Nucleus accumbens (tissue), 56 donors: ENCODE measurements at places on chromosomes 6 and 20.
A peak's percentile ranks its signal among the peaks of the same experiment; 100 is the strongest.

GRCh38 chr6:88266126-88266525 lies 100.0 kb upstream of the CNR1 start:
- DNase-seq: no peak

DNA sequence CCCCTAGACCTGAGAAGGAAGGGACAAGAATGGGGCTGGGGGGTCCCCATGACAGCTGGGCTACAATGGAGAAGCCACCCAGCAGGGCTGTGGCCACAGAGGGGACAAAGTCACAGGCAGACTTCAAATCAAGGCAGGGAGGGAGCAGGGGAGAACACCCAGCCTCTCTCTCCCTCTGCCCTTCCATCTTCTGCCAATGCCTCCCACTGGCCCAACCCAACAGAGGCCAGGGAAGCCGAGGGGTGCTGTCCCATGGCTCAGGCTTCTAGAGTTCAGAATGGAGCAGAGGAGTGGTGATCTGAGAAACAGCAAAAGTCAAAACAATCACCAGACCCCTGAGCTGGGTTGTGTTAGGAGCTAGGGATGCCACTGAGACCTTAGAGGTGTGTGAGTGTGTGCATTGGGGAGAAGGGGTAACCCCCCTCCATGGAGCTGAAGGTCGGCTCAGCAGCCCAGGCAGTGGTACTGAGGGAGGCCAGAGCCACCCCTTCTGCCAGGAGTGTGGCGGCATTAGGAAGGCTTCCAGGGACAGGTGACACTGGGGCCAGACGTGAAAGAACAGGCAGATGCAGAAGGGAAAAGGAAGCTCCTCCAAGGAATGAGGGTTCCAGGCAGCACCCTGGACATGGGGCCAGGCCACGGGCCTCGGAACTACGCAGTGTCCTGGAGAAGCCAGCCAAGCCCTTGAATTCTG lies 12.0 kb downstream of the GLP1R start:
- DNase-seq: no peak

GRCh38 chr20:58959652-58960051 lies 21.4 kb upstream of the NELFCD start:
- DNase-seq: no peak

DNA sequence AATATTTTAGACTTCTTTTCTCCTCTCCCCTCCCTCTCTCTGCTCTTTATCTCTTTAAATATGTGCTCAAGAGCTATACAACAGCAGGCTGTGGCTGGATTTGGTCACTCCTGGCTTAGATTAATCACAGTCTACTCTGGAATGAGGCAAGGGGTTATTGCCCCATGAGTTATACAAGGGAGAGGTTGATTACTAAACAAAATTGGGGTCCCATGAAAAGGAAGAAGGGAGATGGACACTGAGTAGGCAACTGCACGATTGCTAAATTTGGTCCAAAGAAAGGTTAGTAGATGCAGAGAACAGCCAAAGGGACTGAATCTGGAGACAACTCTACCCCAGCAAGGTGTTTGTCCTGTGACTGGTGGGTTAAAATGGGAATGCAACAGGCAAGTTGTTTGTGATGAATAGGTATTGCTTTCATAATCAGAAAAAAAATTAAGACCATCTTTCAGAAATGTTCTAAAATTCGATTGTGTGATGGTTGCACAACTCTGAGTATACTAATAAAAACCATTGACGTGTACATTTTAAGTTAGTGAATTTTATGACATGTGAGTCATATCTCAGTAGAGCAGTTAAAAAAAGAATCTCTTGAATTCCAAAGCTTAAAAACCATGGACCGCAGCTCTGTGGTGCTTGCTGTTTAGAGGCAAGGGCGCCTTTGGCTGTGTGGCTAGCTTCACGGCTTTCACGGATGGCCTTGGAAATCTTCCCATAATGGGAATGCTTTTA lies 57.1 kb downstream of the KIZ start:
- no peak for DNase-seq

DNA sequence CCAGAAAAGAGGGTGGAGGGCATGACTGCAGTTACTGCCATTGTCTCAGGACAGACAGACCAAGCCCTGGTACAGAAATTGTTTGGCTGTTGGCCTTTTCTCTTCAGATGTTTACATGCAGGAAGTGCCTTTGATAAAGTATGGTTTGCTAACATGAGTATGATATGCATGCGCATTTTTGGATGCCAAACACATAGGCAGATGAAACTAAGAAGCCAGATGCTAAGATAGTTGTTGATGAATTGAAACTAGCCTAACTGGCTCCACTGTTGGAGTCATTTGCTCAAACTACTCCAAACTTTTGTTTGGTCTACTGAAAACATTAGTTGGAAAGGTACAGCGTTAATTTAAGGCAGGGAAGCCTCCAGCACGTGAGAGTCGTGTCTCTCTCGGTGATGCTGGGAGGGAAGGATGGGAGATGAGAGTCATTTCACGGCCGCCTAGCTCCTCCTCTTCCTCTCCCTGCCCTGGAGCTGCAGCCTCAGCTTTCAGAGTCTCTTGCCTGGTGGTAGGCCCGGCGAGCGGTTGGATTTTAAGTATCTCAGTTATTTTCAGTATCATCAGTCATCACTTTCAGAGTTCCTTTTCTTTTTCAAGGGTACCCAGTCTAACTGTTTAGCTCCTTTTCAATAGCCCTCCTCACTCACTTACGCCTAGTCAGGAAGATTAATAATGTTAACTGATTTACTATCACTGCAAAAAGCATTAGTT lies 29.7 kb downstream of the RREB1 start:
- no peak for DNase-seq

- peak; percentile 39 for DNase-seq
Observed at GRCh38 chr20:17431621-17432364, 99.4 kb downstream of the BFSP1 start.

GRCh38 chr6:39821046-39821740 lies 29.0 kb downstream of the DAAM2 start:
- DNase-seq: no peak

DNA sequence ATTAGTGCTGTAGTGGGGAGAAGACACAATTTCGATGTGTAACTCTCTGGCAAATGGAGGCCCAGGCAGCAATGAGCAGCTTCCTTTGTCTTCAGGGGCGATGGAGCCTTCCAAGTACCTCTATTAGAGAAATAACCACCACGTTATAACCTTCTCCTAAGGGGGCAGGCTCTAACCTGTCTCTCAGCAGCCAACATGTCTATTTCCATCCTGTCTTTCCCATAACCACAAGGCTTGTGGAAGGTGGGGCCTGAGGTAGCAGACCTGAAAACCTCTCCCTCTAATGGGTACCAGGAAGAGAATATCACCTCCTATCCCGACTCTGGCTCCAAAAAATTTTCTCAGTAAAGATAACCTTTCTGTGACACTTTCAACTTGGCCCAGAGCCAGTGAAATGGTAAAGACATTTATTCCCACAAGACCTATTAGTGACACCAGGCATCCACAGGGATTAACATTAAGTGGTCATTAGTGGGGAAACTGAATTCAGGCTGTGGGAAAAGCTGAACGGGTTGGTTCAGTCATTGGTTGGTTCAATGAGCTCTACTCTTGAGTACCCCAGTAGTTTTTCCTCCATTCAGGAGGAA lies 4.0 kb downstream of the PEX6 start:
- DNase-seq: no peak

- no peak for DNase-seq
Observed at GRCh38 chr6:14001329-14002012, 76.7 kb downstream of the RNF182 start.

DNA sequence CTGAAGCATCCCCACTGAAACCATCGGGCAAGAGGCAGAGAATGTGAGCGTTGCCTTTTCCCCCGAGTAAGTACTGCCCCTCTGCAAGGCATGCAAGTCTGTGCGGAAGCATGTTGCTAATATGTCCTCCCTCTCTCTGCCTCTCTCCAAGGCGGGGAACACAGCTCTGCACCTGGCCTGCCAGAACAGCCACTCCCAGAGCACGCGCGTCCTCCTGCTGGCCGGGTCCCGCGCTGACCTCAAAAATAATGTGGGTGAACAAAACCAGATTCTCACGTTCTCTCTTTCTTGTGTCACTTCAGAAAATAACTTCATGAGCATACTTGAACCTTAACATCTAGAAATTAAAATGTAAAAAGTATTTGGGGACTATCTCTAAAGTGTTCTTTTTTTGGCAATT lies 26.4 kb downstream of the LYRM2 start:
- DNase-seq: no peak

- no peak for DNase-seq
Observed at GRCh38 chr6:63269470-63269869, 50.3 kb downstream of the LGSN start.

DNA sequence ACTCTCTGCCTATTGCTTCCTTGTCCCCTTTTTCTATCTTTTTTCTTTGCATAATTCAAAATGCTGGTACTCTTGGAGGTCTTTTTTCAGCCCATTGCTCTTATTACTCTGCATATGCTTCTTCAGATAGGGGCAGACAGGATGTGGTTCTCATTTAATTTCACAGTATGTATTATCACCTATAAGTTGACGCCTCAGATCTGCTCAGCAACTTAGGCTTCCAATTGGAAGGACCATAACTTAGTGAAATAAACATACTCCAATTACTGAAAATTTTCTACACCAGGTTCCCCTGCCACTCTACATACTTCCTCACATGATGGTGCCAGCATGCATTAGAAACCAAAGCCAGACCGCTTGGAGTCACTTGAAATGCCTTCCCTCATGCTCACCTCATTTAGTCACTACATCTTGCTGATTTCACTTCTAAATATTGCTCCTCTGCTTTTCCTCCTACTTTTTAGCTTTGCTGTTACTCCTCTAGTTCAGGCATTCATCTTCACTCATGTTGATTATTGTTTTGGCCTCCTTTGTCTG lies 34.5 kb upstream of the AHI1 start:
- DNase-seq: no peak
